ENCODE measurements at places on chromosomes 4 and X.

DNA sequence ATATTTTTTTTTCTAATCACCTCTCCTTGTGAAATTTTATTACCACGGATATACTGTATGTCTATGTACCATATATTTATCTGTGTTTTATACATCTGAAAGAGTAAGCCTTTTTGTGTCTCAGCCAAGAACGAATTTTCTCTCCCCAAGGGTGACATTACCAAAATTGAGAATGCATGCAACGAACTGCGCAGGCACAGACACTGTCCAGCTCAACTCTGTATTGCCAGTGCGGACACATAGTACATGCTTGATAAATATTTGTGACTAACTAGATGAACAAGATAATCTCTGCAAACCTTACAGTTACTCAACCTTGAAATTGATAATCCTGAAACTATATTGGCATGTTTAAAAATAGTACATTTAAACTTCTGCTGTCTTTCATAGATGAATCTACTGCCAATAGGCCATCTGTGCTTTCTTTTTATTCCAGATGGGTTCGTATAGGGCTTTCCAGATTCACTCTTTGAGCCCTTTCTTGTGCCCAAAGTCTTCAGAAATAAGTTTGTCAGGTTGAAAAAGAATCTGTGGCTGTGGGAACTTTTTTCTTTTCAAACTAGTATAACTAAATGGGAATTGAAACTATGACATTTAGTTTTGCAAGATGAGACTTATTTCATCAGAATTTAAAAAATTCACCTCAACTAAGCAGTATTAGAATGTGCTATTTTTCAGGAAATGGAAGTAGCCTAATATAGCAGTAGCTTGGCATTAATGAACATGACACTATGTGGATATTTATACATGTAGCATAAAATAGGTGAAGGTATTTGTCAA, 38.9 kb downstream of the DTHD1 start:
- DNase-seq: no peak

DNA sequence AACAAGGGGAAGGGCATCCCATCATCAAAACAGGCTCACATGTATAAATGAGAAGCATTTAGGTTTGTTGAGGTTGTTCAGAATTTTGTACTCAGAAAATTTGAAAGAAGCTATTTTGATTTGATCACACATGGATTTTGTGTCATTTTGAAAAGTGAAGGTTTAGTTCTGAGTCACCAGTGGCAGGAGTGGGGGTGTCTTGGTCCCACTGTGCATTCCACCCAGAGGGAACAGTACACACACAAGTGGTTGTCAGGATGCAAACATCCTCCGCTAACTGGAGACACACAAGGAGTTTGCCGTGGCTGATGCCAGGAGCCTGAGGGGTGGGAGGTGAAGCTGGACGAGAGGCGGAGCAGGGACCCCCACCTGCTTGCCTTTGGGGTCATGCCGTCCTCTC, 198.2 kb upstream of the PSAPL1 start:
- no peak for DNase-seq

DNA sequence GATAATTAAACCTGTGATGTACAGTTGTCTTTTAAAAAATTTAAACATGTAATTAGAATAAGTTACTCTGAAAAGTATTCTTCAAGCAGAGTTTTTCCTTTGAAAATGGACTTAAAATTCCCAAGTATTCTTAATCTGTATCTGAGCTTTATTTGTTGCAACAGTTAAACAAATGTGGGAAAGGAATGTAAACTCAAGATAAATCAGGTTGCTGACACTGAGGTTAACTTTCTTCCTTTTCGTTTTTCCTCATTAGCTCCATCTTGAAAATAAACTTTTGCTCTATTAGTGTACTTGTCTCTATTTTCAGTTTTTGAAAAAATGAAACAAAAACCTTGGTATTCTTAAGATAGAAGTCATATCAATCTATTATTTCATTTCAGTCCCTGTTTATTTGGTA, 144.5 kb upstream of the BMPR1B start:
- DNase-seq: no peak

DNA sequence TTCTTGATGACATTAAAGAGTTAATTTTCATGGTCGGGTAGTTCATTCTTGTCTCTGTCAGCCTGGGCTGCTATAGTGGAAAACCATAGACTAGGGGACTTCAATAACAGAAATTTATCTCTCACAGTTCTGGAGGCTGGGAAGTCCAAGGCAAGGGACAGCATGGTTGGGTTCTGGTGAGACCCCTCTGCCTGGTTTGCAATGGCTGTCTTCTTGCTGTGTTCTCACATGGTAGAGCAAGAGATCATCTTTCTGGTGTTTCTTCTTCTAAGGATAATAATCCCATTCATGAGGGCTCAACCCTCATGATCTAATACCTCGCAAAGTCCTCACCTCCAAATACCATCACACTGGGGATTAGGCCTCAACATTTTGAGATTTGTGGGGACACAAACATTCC, 50.1 kb downstream of the RHOH start:
- no peak for DNase-seq

GRCh38 chr4:147578051-147578476, 39.1 kb upstream of the TMEM184C start:
- no peak for DNase-seq

GRCh38 chrX:140425712-140426395, 79.0 kb downstream of the SOX3 start:
- no peak for DNase-seq

DNA sequence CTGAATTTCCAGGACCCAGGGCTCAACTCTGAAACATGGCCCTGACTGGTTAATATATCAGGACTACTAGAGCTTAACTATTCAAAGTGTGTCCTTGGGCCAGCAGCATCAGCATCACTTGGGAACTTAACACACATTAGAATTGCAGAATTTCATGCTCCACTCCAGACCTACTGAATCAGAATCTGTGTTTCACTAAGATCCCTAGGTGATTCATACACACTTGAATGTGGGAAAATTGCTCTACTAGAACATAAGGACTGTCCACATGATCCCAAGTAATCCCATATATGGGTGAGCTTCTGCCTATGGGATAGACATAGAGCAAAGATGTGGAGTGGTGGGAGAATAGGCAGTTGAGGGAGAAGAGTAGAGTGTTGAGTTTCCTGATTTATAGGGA, 192.5 kb upstream of the CLNK start:
- DNase-seq: no peak

Measured in CD4-positive, alpha-beta T cell treated with Interleukin-2 at 100 ng/mL for 4 hours (primary cell).